Naive thymus-derived CD8-positive, alpha-beta T cell (primary cell): ENCODE measurements at places on chromosomes 4 and X.

- no peaks in the 10 kb centered on the region for H3K27me3 ChIP-seq
- H3K27ac ChIP-seq, result no peak overlapping the region
- no peak overlapping the region for H3K4me3 ChIP-seq
- no peaks in the 10 kb centered on the region for H3K4me1 ChIP-seq
- no peak for DNase-seq
- no peaks in the 10 kb centered on the region for H3K36me3 ChIP-seq
Observed at GRCh38 chrX:150303386-150304097, 59.6 kb upstream of the MAMLD1 start.

- no peaks in the 10 kb centered on the region for H3K36me3 ChIP-seq
- H3K27ac ChIP-seq, result no peak overlapping the region
- H3K4me3 ChIP-seq, result no peak overlapping the region
- no peaks in the 10 kb centered on the region for H3K4me1 ChIP-seq
Observed at GRCh38 chr4:173573286-173573685, 43.3 kb upstream of the HAND2 start.

- H3K36me3 ChIP-seq, result peaks cover 6% of the 10 kb centered on the region
- H3K27ac ChIP-seq, result no peak overlapping the region
- DNase-seq, result no peak
- H3K27me3 ChIP-seq, result no peaks in the 10 kb centered on the region
Observed at GRCh38 chr4:39571504-39571903, 44.3 kb upstream of the UGDH start.

- DNase-seq, result no peak
- H3K36me3 ChIP-seq, result no peaks in the 10 kb centered on the region
- peaks cover 21% of the 10 kb centered on the region for H3K4me1 ChIP-seq
- no peak overlapping the region for H3K27ac ChIP-seq
- H3K27me3 ChIP-seq, result no peaks in the 10 kb centered on the region
Observed at GRCh38 chr4:8188743-8189550, 10.1 kb upstream of the SH3TC1 start.

GRCh38 chr4:117641519-117641918, 392.8 kb upstream of the NDST3 start:
- H3K27me3 ChIP-seq, result no peaks in the 10 kb centered on the region
- no peak overlapping the region for H3K27ac ChIP-seq
- no peaks in the 10 kb centered on the region for H3K4me1 ChIP-seq
- H3K4me3 ChIP-seq, result no peak overlapping the region
- DNase-seq, result no peak
